ENCODE measurements at places on chromosomes 5 and 9. TPM values are rescaled to one million over a fixed set of nuclear protein-coding genes. Genes with fewer than 3 reads are reported as not detected.
A peak's percentile ranks its signal among the peaks of the same experiment; 100 is the strongest.

Gene ADAMTS2
- 0.17 TPM for total RNA-seq

Gene NMUR2
- total RNA-seq: not detected

Gene PAPPA
- 7.0 TPM for total RNA-seq

Gene ARSB
- total RNA-seq: 7.9 TPM

Gene NR6A1
- 2.0 TPM for total RNA-seq

Gene TAS2R1
- not detected for total RNA-seq

Gene PCDHB7
- 0.29 TPM for total RNA-seq

Gene MLANA
- total RNA-seq: not detected

Gene CSF1R
- total RNA-seq: 1.6 TPM

- no peaks in the 10 kb centered on the region for H3K36me3 ChIP-seq
- DNase-seq: peak; percentile 65
- peak overlapping the region; percentile 62 for H3K27ac ChIP-seq
- no peaks in the 10 kb centered on the region for H3K27me3 ChIP-seq
These were observed 47.2 kb downstream of the NIPAL4 start for GRCh38 chr5:157506981-157507780.

GRCh38 chr9:85276741-85277140 is 465.0 kb downstream of the AGTPBP1 start:
- no peaks in the 10 kb centered on the region for H3K4me1 ChIP-seq
- no peak for DNase-seq
- peaks cover 33% of the 10 kb centered on the region for H3K27me3 ChIP-seq
- H3K36me3 ChIP-seq: no peaks in the 10 kb centered on the region
- no peak overlapping the region for H3K27ac ChIP-seq

- H3K27me3 ChIP-seq: no peaks in the 10 kb centered on the region
- no peak overlapping the region for H3K27ac ChIP-seq
- peaks cover 37% of the 10 kb centered on the region for H3K36me3 ChIP-seq
- DNase-seq: no peak
- H3K4me3 ChIP-seq: no peak overlapping the region
These were observed 31.6 kb downstream of the EXD3 start for GRCh38 chr9:137391411-137391754.

GRCh38 chr9:19741178-19741577 is 47.7 kb downstream of the SLC24A2 start:
- H3K4me1 ChIP-seq: no peaks in the 10 kb centered on the region
- no peak overlapping the region for H3K27ac ChIP-seq
- H3K4me3 ChIP-seq: no peak overlapping the region
- no peaks in the 10 kb centered on the region for H3K36me3 ChIP-seq
- no peak for DNase-seq

DNA sequence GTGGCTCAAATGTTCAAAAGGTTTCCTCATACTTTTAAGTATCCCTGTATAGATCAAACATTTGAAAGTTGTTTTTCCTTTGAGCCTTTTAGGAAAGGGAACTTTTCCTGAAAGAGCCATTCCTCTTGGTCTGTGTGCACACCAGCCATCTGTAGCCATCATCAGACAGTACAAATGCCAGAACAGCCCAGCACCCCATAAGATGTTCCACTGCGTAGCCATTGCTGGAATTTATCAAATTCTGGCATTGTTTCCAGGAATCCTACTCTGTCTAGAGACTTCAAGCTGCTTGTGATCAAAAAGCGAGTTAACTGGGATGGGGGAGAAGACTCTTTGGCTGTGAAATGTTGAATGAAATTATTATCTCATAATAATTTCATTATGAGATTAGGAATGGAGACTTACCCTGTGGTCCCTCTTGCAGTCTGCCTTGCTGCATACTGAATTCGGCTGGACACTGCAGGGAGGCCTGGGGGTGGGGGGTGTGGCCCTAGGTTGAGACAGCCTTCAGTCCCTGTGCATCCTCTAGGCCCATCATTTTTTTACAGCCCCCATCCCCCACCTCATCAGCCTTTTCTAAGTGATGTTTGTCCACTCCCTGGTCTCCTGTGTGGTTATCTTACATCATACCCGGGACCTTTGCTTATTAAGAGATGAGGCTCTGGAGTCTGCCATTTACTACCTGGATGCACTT is 99.8 kb downstream of the RALGPS1 start:
- DNase-seq: no peak
- H3K27me3 ChIP-seq: peaks cover 12% of the 10 kb centered on the region
- no peaks in the 10 kb centered on the region for H3K36me3 ChIP-seq
- H3K4me3 ChIP-seq: no peak overlapping the region
- H3K4me1 ChIP-seq: peaks cover 5% of the 10 kb centered on the region
- H3K27ac ChIP-seq: no peak overlapping the region

- no peak overlapping the region for H3K4me3 ChIP-seq
- no peaks in the 10 kb centered on the region for H3K27me3 ChIP-seq
- H3K36me3 ChIP-seq: no peaks in the 10 kb centered on the region
- DNase-seq: peak; percentile 43
These were observed 10.0 kb downstream of the SLIT3 start for GRCh38 chr5:169290895-169291294.

DNA sequence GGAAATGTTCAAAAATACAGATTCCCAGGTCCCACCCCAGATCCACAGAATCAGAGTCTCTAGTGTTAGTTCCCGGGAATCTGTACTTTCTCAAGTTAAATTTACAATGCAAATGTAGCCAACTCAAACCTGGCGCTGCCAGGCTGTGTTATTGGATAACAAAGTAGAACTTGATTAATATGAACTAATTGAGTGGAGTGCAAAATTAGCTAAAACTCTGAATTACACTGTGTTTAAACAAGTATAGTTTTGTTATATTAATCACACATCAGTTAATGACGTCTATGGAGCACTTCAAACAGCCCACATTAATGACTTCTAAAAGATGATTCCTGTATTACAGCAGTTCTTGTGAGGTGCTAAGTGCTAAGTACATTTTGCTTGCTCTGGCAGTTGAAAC is 32.4 kb upstream of the CYFIP2 start:
- no peaks in the 10 kb centered on the region for H3K36me3 ChIP-seq
- DNase-seq: no peak
- H3K4me1 ChIP-seq: no peaks in the 10 kb centered on the region
- no peak overlapping the region for H3K27ac ChIP-seq
- no peaks in the 10 kb centered on the region for H3K27me3 ChIP-seq

GRCh38 chr9:106107716-106108115 is 413.4 kb downstream of the TMEM38B start:
- no peaks in the 10 kb centered on the region for H3K27me3 ChIP-seq
- H3K36me3 ChIP-seq: no peaks in the 10 kb centered on the region
- no peak overlapping the region for H3K27ac ChIP-seq

- peaks cover 11% of the 10 kb centered on the region for H3K4me1 ChIP-seq
- H3K36me3 ChIP-seq: no peaks in the 10 kb centered on the region
These were observed 157.8 kb upstream of the PRR16 start for GRCh38 chr5:120306303-120306702.

GRCh38 chr5:95080441-95080840 is 204.5 kb downstream of the MCTP1 start:
- H3K27ac ChIP-seq: peak overlapping the region; percentile 84
- DNase-seq: no peak
- no peaks in the 10 kb centered on the region for H3K27me3 ChIP-seq
- H3K4me3 ChIP-seq: peak overlapping the region; percentile 76
- peaks cover 30% of the 10 kb centered on the region for H3K4me1 ChIP-seq

DNA sequence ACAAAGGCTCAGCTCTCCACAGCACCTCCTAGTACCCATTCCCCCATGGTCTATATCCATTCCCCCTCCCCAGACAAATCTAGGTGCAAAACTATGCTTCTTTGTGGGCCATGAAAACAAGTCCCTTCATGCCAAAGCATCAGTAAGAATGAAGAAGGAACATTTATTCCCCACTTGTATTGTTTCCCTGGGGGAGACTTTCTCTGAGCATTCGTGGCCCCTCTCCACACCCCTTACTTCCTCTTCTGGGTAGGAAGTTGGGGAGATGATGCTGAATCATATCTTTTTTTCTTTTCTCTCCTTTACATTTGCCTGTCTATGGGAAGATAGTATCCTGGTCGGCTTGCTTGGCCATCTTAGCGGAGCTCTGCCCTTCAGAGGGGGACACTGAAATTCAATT is 246.8 kb downstream of the NSG2 start:
- DNase-seq: no peak
- no peaks in the 10 kb centered on the region for H3K36me3 ChIP-seq
- H3K4me1 ChIP-seq: no peaks in the 10 kb centered on the region
- H3K27me3 ChIP-seq: peaks cover 21% of the 10 kb centered on the region

DNA sequence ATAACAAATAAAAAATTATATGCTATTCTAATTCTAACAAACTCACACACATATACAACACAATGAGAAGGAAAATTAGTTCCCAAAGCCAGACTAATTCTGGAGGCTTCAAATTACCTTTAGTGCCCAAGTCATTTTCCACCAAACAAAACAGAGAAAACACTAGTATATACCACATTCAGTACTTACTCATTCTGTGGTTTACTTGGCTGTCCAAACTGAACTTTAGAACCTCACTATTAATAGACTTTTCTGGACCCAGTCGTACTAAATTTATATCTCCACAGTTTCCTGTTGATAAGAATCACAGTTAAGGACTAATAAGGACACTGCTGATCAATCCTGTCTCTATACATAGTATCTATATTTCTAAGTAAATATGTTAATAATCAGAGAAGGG is 66.4 kb downstream of the SETX start:
- H3K27ac ChIP-seq: no peak overlapping the region
- no peak for DNase-seq
- peaks cover 78% of the 10 kb centered on the region for H3K36me3 ChIP-seq
- no peak overlapping the region for H3K4me3 ChIP-seq
- no peaks in the 10 kb centered on the region for H3K4me1 ChIP-seq

- H3K4me1 ChIP-seq: peaks cover 16% of the 10 kb centered on the region
- no peaks in the 10 kb centered on the region for H3K27me3 ChIP-seq
- peak overlapping the region; percentile 91 for H3K4me3 ChIP-seq
- peak; percentile 36 for DNase-seq
These were observed 14.1 kb downstream of the LCN10 start for GRCh38 chr9:136728548-136729123.

GRCh38 chr9:5630081-5630507 is 1.2 kb downstream of the RIC1 start:
- peak overlapping the region; percentile 88 for H3K27ac ChIP-seq
- H3K36me3 ChIP-seq: no peaks in the 10 kb centered on the region
- H3K4me1 ChIP-seq: peaks cover 24% of the 10 kb centered on the region
- peak overlapping the region; percentile 88 for H3K4me3 ChIP-seq
- no peaks in the 10 kb centered on the region for H3K27me3 ChIP-seq
- peak; percentile 56 for DNase-seq

DNA sequence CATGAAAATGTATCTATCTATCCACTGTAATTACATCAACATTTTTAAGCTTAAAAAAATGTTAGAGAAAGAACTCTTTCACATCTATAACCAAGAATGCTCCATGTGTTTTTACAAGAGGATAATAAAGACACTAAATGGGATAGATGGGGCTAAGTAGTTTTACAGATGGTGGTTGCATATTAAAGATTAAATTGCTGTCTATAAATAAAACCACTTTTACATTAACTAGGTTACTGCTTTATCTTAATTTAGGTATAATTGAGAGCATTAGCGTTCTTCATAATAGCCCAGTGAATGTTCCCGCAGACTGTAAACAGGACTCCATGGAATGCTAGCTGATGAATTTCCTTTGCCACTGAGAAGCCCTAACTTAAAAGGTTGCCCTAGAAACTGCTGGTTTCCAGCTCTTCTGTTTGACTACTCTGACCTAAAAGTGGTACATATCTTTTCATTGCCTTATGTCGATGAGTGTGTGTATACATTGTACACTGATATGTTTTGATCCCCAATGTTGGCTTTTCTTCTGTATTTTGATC is 117.9 kb downstream of the SGCD start:
- H3K27me3 ChIP-seq: peaks cover 12% of the 10 kb centered on the region
- H3K27ac ChIP-seq: no peak overlapping the region
- H3K4me1 ChIP-seq: no peaks in the 10 kb centered on the region
- no peak for DNase-seq

DNA sequence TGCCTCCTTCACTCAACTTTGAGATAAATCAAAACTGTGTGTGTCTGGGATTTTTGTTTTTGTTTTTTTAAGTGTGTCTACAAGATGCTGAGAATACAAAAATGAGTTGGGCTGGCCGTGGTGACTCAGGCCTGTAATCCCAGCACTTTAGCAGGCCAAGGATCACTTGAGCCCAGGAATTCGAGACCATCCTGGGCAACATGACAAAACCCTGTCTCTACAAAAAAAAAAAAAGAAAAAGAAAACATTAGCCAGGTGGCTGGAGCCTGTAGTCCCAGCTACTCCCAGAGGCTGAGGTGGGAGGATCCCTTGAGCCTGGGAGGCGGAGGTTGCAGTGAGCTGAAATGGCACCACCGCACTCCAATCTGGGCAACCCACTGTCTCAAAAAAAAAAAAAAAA is 21.0 kb downstream of the HNRNPK start:
- no peak overlapping the region for H3K4me3 ChIP-seq
- H3K36me3 ChIP-seq: peaks cover 2% of the 10 kb centered on the region
- H3K27me3 ChIP-seq: no peaks in the 10 kb centered on the region

- H3K4me1 ChIP-seq: peaks cover 20% of the 10 kb centered on the region
- H3K36me3 ChIP-seq: peaks cover 13% of the 10 kb centered on the region
- H3K27ac ChIP-seq: peak overlapping the region; percentile 17
- peak; percentile 82 for DNase-seq
These were observed 103.6 kb downstream of the TSSK1B start for GRCh38 chr5:113331209-113331551.

DNA sequence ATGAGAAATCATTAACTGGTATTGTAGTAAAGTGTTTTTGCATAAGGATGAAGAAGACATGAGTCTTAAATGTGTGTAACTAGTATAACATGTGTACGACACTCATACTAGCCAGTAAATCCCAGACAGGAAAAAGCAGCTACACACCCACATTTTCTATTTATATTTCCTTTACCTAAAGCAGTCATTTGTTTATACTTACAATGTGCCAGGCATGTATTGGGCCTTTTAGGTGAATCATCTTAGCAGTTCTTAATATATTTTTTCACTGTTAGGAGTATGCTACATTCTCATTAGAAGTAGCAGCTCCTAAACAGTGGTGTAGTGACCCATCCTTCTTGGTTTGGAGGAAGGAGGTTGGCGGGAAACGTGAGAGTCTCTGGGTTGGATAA is 55.8 kb upstream of the TMC1 start:
- DNase-seq: no peak
- H3K4me3 ChIP-seq: no peak overlapping the region
- H3K27me3 ChIP-seq: no peaks in the 10 kb centered on the region
- peaks cover 9% of the 10 kb centered on the region for H3K4me1 ChIP-seq

DNA sequence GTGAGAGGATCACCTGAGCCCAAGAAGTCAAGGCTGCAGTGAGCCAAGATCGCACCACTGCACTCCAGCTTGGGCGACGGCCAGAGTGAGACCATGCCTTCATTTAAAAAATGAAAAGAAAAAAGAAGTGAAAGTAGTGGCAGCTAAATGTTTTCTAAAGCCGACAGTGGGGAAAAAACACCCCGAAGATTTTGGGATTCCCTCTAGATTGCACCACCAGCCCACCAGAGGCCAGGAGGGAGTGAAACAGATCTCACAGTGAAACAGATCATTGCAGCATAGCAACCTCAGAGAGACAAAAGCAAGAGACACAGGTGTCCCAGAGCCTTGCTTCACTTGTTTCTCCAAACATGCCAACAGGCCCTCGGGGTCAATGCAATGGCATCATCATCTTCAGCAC is 156.8 kb downstream of the PAX5 start:
- no peak overlapping the region for H3K4me3 ChIP-seq
- no peaks in the 10 kb centered on the region for H3K36me3 ChIP-seq
- peaks cover 51% of the 10 kb centered on the region for H3K27me3 ChIP-seq
- DNase-seq: peak; percentile 19

- no peak overlapping the region for H3K27ac ChIP-seq
- H3K36me3 ChIP-seq: peaks cover 10% of the 10 kb centered on the region
- H3K4me3 ChIP-seq: no peak overlapping the region
- peaks cover 11% of the 10 kb centered on the region for H3K27me3 ChIP-seq
These were observed 15.2 kb downstream of the ENHO start for GRCh38 chr9:34507556-34507955.

All from MCF 10A (cell line).